ENCODE measurements at places on chromosomes 1 and 21.

DNA sequence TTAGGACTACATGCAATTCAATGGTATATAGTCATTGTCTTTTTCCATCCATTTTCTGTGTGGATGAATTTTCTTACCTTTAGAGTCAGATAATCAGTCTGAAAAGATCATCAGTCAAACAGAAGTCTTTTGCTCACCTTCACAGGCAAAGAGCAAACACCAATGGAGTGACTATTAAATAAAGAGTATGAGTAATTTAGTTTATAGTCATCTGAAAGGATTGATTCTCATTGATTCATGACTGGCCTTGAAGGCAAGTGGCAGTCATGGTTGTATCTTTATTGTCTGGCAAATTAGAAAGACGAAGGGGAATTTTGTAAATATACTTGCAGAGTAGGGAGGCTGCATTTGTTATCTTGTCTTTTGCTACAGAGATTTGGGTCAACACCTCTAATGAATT, 89.9 kb downstream of the EPB41 start:
- H3K27ac ChIP-seq: no peak overlapping the region
- H3K4me3 ChIP-seq: no peak overlapping the region
- no peaks in the 10 kb centered on the region for H3K27me3 ChIP-seq
- peaks cover 30% of the 10 kb centered on the region for H3K36me3 ChIP-seq

DNA sequence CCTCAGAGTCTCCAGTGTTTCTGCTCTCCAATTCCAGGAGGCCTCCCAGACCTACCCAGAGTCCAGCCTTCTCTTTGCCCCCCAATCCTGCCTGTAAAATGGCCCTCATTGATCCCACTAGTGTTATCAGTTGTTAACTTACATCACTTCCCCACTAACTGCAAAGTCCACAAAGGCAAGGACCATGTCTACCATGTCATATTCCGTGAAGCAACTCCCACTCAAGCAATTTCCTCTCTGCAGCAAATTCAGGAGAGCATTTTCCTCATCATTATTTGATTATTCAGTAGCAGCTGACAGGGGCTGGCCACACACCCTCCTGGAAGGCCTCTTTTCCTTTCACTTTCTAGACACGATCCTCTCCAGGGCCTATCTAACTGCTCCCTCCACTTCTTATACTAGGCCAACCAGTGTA, 153.5 kb downstream of the RERE start:
- peaks cover 4% of the 10 kb centered on the region for H3K36me3 ChIP-seq
- H3K4me3 ChIP-seq: no peak overlapping the region
- no peak overlapping the region for H3K27ac ChIP-seq
- H3K4me1 ChIP-seq: peaks cover 11% of the 10 kb centered on the region

- H3K4me1 ChIP-seq: peaks cover 9% of the 10 kb centered on the region
- no peak overlapping the region for H3K27ac ChIP-seq
- H3K27me3 ChIP-seq: peaks cover 2% of the 10 kb centered on the region
- no peak for DNase-seq
- H3K36me3 ChIP-seq: peaks cover 2% of the 10 kb centered on the region
Observed at GRCh38 chr1:158148468-158148867, 32.2 kb upstream of the CD1D start.

GRCh38 chr1:37399205-37399604, 75.2 kb upstream of the ZC3H12A start:
- no peak overlapping the region for H3K27ac ChIP-seq
- peaks cover 17% of the 10 kb centered on the region for H3K27me3 ChIP-seq
- no peaks in the 10 kb centered on the region for H3K4me1 ChIP-seq
- H3K36me3 ChIP-seq: no peaks in the 10 kb centered on the region
- no peak for DNase-seq
- no peak overlapping the region for H3K4me3 ChIP-seq

DNA sequence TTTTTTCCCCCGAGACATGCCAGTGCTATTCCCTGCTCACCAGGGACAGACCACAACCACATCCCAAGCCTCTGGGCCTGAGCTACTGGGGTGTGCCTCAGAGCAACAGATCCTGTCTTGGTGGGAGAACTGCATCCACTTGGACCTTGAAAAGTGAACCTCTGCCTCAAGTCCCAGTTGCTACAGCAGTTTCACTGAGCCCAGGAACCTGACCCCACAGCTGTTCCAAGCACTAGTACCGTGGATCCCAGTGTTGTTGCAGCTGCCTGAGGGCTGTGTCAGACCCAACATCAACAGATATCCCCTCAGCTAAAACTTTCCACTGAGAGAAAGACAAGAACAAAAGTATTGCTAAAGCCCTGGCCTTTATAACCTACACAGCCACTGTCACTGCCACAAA, 373.0 kb downstream of the PLPP3 start:
- no peak for DNase-seq
- no peaks in the 10 kb centered on the region for H3K36me3 ChIP-seq
- no peak overlapping the region for H3K4me3 ChIP-seq
- H3K27me3 ChIP-seq: no peaks in the 10 kb centered on the region
- no peak overlapping the region for H3K27ac ChIP-seq

DNA sequence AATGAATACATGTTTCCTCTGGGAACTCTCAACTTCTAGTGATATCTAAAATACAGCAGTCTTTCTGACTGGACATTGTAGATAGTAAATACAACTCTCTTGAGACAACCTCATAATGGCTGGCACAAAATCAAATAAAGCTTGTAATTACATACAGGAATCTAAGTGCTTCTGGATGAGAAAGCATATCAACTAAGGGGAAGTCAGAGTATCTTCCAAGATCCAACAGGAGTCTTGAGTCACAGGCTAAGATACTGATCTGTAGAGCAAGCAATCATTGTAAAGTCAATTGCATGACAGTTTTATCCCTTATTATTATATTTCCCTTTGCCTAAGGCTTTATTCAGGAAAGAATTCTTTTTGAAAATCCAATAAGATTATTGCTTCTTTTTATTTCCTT, 249.9 kb downstream of the LRRIQ3 start:
- no peaks in the 10 kb centered on the region for H3K4me1 ChIP-seq
- H3K27ac ChIP-seq: no peak overlapping the region
- H3K27me3 ChIP-seq: no peaks in the 10 kb centered on the region
- no peak for DNase-seq

DNA sequence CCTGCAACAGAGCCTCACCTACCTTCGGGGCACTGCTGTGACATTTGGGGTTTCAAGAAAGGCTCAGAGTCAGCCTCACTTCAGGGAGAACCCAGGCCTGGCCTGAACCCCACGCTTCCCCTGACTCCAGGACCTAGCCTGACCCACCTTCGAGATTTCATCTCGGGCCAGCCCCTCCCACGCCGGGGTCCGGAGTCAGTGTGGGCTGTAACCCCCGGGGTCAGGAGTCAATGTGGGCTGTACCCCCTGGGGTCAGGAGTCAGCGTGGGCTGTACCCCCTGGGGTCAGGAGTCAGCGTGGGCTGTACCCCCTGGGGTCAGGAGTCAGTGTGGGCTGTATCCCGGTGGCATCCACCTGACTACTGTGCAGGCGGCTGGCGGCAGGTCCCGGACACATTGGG, 183.0 kb upstream of the RAB4A start:
- H3K4me3 ChIP-seq: no peak overlapping the region
- H3K4me1 ChIP-seq: peaks cover 4% of the 10 kb centered on the region
- peaks cover 14% of the 10 kb centered on the region for H3K27me3 ChIP-seq
- H3K36me3 ChIP-seq: no peaks in the 10 kb centered on the region
- H3K27ac ChIP-seq: no peak overlapping the region

GRCh38 chr1:173715538-173715844, 710 bp downstream of the KLHL20 start:
- H3K4me1 ChIP-seq: peaks cover 21% of the 10 kb centered on the region
- peak overlapping the region; percentile 98 for H3K27ac ChIP-seq
- peaks cover 11% of the 10 kb centered on the region for H3K27me3 ChIP-seq
- peaks cover 14% of the 10 kb centered on the region for H3K36me3 ChIP-seq

- no peak overlapping the region for H3K27ac ChIP-seq
- H3K27me3 ChIP-seq: no peaks in the 10 kb centered on the region
- peaks cover 10% of the 10 kb centered on the region for H3K4me1 ChIP-seq
- H3K4me3 ChIP-seq: no peak overlapping the region
- no peak for DNase-seq
- H3K36me3 ChIP-seq: no peaks in the 10 kb centered on the region
Observed at GRCh38 chr1:222880587-222880986, 65.7 kb downstream of the DISP1 start.

- H3K36me3 ChIP-seq: no peaks in the 10 kb centered on the region
- H3K27ac ChIP-seq: no peak overlapping the region
- DNase-seq: no peak
- no peaks in the 10 kb centered on the region for H3K27me3 ChIP-seq
Observed at GRCh38 chr1:175754921-175755320, 11.5 kb upstream of the TNR start.

DNA sequence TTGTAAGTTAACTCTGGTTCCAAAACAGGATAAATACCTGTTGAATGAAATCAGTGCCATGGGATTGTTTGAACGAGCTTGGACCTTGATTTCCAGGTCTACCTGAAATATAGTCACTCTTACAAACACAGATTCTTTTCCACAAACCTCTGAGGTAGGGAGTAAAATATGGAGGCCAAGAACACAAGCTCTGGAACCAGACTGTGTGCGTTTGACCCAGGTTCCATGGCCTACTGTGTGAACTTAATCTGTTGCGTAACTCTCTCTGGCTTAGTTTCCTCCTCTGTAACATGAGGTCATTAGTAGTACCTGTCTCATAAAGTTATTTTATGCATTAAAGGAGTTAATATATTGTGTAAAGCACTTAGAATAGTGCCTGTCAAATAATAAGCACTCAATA, 25.1 kb downstream of the DENND2D start:
- H3K4me3 ChIP-seq: no peak overlapping the region
- no peak overlapping the region for H3K27ac ChIP-seq
- DNase-seq: no peak
- peaks cover 10% of the 10 kb centered on the region for H3K4me1 ChIP-seq
- peaks cover 52% of the 10 kb centered on the region for H3K36me3 ChIP-seq

GRCh38 chr1:8247811-8248436, 70.0 kb upstream of the SLC45A1 start:
- H3K27ac ChIP-seq: no peak overlapping the region
- peaks cover 10% of the 10 kb centered on the region for H3K4me1 ChIP-seq
- H3K27me3 ChIP-seq: peaks cover 2% of the 10 kb centered on the region
- H3K4me3 ChIP-seq: no peak overlapping the region
- H3K36me3 ChIP-seq: no peaks in the 10 kb centered on the region
- DNase-seq: no peak

- H3K27me3 ChIP-seq: peaks cover 8% of the 10 kb centered on the region
- no peak for DNase-seq
- H3K4me3 ChIP-seq: no peak overlapping the region
- no peaks in the 10 kb centered on the region for H3K4me1 ChIP-seq
- no peak overlapping the region for H3K27ac ChIP-seq
Observed at GRCh38 chr1:91036894-91037829, 15.3 kb upstream of the ZNF644 start.

GRCh38 chr1:152983743-152984142, at the start of gene SPRR1A:
SPRR1A (plus strand) TSS chr1:152984081; CDS start chr1:152985231, 1,150 bp downstream.
- no peaks in the 10 kb centered on the region for H3K36me3 ChIP-seq
- H3K27me3 ChIP-seq: peaks cover 8% of the 10 kb centered on the region
- no peak for DNase-seq
- H3K27ac ChIP-seq: no peak within 1 kb of the TSS
- no peak within 1 kb of the TSS for H3K4me3 ChIP-seq

GRCh38 chr1:78088486-78088885, 42.7 kb downstream of the GIPC2 start:
- peaks cover 2% of the 10 kb centered on the region for H3K4me1 ChIP-seq
- H3K27me3 ChIP-seq: peaks cover 6% of the 10 kb centered on the region
- peaks cover 20% of the 10 kb centered on the region for H3K36me3 ChIP-seq
- no peak overlapping the region for H3K27ac ChIP-seq
- no peak overlapping the region for H3K4me3 ChIP-seq

DNA sequence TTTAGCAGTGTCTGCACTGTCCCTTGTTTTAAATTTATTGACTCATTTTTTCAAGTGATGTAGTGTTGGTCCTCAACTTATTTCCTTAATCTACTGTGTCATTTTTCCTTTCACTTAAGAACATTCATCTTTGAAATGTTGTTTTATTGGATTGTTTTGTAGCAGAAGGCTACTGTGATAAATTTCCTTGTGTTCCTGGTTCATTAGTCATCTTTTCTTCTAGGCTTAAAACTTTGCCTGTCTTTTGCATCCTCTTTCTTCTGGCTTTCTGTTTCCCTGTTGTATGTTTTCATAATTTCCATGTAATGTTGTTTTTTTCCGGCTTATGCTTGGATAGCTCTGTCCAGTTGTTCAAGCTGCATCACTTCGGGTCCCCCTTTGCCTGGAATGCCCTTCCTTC, 61.9 kb downstream of the UBE2T start:
- peaks cover 31% of the 10 kb centered on the region for H3K27me3 ChIP-seq
- no peak for DNase-seq
- peaks cover 14% of the 10 kb centered on the region for H3K4me1 ChIP-seq
- H3K27ac ChIP-seq: no peak overlapping the region
- no peaks in the 10 kb centered on the region for H3K36me3 ChIP-seq

GRCh38 chr1:117883616-117884015, 45.8 kb downstream of the GDAP2 start:
- no peaks in the 10 kb centered on the region for H3K27me3 ChIP-seq
- peaks cover 11% of the 10 kb centered on the region for H3K36me3 ChIP-seq
- H3K4me1 ChIP-seq: peaks cover 4% of the 10 kb centered on the region
- no peak overlapping the region for H3K27ac ChIP-seq
- H3K4me3 ChIP-seq: no peak overlapping the region

DNA sequence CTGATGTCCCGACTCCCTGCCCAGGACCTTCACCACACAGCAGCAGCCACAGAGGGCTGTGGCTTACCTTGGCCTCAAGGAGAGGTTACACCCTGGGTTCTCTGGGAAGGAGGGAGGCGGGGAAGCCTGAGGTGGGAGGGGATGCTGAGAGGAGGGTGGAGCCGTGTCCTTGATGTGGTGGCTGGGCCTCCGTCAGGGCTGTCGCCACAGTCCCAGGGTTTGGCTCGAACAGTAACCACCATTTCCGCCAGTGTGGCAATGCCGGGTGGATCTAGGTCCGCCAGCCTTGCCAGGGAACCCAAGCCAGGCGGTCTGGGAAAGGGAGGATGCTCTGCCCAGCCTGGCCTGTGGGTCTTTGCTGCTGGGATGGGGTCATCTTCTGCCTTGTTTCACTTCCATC, 18.4 kb upstream of the CDCA8 start:
- H3K4me1 ChIP-seq: peaks cover 7% of the 10 kb centered on the region
- H3K27me3 ChIP-seq: peaks cover 59% of the 10 kb centered on the region
- no peaks in the 10 kb centered on the region for H3K36me3 ChIP-seq

GRCh38 chr1:228180271-228180958, 14.8 kb downstream of the IBA57 start:
- peaks cover 3% of the 10 kb centered on the region for H3K4me1 ChIP-seq
- no peaks in the 10 kb centered on the region for H3K27me3 ChIP-seq
- no peak overlapping the region for H3K4me3 ChIP-seq
- no peak for DNase-seq
- no peaks in the 10 kb centered on the region for H3K36me3 ChIP-seq
- H3K27ac ChIP-seq: no peak overlapping the region

DNA sequence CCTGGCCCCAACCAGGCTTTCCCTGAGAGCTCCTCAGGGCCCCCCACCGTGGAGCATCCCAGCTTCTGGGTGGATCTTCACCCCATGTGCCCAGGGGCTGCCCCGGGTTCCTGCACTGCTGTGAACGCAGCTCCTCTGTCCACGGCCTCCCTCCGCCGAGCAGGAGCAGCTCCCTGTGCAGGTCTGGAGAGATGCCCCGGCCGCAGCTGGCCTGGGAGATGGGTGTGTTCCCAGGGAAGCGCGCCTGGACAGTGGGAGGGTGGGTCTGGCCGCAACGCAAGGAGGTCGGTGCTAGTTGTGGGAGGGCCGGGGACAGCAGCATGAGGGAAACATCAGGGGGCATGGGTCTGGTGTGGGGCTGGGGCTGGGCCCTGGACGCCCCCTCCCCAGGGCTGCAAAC, 71.3 kb downstream of the MORN1 start:
- no peak overlapping the region for H3K27ac ChIP-seq
- no peak for DNase-seq
- H3K36me3 ChIP-seq: no peaks in the 10 kb centered on the region

- H3K4me1 ChIP-seq: peaks cover 36% of the 10 kb centered on the region
- no peak for DNase-seq
- H3K36me3 ChIP-seq: peaks cover 24% of the 10 kb centered on the region
- H3K27me3 ChIP-seq: no peaks in the 10 kb centered on the region
- peak overlapping the region; percentile 4 for H3K4me3 ChIP-seq
- H3K27ac ChIP-seq: no peak overlapping the region
Observed at GRCh38 chr1:32020339-32020738, 6.7 kb downstream of the KHDRBS1 start.
